ENCODE measurements at places on chromosomes 4 and X.

DNA sequence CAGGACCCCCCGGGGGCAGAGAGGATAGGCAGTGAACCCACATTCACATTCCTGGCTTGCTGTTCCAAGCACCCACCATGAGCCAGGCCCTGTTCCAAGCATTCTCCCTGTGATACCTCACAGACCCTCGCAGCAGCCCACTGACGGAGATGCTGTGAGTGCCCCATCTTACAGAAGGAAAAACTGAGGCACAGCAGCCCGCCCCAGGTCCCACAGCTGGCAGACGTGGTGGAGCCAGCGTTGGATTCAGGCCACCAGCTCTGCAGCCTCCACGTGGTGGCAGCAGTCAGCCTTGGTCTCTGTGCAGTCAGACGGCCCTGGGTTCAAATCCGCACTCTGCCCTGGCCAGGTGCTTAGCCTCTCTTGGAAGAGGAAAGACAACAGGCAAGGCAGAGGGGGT lies 16.8 kb downstream of the MAN2B2 start:
- DNase-seq, result no peak

DNA sequence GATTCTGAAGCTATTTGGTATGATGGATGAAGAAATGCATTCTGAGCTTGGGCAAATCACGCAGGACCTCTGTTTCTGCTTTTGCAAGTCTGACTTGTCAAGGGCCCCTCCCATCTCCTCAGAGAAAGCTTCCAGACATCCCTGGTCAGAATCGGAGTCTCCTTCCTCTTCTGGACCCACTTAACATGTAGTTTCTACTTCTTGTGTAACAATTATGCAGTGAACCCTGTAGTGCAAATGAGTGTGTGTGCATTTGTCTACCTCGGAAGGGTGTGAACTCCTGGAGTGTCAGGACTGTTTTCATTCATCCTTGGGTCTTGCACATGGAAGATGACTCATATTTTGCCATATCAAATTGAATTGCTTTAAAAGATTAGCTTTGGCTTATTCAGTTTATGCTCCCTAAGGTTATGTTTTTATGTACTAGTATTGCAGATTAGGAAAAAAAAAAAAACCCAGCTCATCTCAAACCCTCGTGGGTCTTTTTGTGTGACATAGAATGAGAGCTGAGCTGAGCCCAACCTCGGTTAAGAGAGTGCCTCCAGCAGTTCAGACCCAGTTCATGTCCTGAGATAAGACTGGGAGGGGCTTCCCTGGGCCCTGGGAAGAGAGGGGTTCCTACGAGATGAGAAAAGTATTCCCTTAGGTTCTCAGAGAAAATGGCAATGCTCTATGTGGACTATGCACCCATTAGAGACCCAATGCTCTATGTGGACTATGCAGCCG lies 61.1 kb upstream of the RPL34 start:
- no peak for DNase-seq

- no peak for DNase-seq
These were observed 14.0 kb upstream of the MFAP3L start for GRCh38 chr4:170040031-170040680.

DNA sequence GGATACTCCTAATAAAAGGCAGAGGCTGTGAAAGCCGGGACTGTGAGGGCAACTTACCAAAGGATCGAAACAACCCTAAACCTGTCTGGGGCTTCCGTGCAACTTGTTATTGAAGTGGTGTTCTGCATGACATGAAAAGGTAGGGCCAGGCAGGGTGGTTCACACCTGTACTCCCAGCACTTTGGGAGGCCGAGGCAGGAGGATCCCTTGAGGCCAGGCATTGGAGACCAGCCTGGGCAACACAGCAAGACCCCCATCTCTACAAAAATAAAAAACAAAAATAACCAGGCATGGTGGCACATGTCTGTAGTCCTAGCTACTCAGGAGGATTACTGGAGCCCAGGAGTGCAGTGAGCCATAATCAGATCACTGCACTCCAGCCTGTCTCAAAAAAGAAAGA lies 12.3 kb downstream of the CASP3 start:
- no peak for DNase-seq

- no peak for DNase-seq
These were observed 54.9 kb downstream of the DCTD start for GRCh38 chr4:182862141-182862875.

GRCh38 chr4:114249976-114250375 lies 270.5 kb upstream of the ARSJ start:
- DNase-seq, result no peak

GRCh38 chr4:152243206-152243605 lies 292.7 kb downstream of the FBXW7 start:
- no peak for DNase-seq

GRCh38 chr4:98434816-98435215 lies 173.6 kb downstream of the RAP1GDS1 start:
- DNase-seq, result no peak

DNA sequence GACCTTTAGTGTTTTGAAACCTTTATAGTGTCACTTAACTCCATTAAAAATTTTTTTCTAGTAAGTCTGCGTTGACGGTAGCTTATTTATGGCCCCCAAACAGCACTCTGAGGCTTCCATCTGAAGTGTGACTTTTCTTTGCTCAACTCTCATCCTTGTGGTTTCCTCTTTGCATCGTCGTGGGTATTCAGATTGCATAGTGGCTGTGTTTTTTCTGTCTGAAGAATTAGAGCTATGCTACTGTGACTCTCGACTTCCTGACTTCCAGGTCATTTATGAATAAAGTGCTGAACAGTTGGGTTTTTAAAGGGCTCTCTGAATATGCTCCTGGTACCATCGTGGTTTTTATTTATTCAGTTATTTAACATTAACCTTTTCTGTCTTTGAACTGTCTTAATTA lies 44.9 kb downstream of the JADE1 start:
- DNase-seq, result no peak

- no peak for DNase-seq
These were observed 132.0 kb downstream of the CPZ start for GRCh38 chr4:8724436-8725070.

- no peak for DNase-seq
These were observed 140.9 kb upstream of the HPGD start for GRCh38 chr4:174663216-174663615.

DNA sequence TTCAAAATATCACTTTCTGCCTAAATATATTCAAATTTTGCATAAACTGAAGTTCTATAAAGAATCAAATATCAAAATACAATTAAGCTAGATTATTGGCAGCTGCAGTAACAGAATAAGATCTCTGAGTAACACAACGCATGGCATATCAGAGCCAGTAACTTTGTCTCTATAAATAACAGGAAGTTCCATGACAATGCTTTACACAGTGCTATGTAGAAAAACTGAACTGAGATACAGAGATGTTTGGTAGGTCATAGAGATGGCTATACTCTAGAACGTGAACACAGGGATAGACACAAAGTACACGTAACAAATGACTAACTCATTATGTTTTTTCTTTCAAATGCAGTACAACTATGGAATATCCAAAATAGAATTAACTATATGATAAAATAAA lies 18.2 kb downstream of the UBE2D3 start:
- no peak for DNase-seq

- no peak for DNase-seq
These were observed 714.9 kb downstream of the GRXCR1 start for GRCh38 chr4:43607400-43607799.

DNA sequence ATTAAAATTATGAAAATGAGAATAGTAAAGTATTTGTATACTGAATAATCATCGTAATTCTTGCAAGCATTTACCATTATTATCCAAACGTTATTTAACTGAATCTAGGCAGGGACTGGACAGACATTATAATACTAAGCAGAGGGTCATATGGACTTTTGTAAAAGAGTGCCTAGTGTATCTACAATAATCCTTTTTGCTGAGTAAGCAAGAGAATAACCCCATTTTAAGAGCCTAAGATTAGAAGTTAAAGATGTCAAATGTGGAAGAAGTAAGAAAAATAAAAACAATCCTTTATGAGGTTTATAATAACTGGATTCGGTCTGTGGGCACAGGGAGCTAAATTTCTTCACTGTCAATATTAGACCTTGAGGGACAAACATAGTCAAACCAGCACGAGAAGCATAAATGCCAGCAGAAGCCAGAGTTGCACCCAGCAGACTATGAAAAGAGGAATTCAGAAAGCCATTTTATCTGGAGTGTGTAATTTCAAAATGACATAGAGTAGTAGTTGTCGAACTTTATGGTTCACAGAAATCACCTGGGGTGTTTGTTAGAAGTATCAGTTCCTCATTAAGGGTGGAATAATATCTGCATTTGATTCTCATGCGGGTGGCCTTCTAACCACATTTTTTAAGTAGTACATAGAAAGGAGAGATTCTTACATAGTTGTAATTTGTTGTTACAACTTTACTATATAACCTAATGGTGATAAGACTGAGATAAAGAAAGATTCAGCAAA lies 39.7 kb upstream of the DCLK2 start:
- no peak for DNase-seq

GRCh38 chr4:38562751-38563198 lies 101.2 kb upstream of the KLF3 start:
- DNase-seq, result no peak

DNA sequence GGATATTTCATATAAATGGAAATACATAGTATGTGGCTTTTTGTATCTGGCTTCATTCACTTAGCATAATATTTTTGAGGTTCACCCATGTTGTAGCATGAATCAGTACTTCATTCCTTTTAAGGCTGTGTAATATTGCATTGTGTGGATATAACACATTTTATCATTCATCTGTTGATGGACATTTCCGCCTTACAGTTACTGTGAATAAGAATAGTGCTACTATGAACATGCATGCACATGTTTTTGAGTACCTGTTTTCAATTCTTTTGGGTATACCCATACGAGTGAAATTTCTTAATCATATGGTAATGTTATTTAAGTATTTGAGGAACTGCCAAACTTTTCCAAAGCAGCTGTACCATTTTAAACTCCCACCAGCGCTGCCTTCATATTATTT lies 539.6 kb upstream of the DIPK2B start:
- no peak for DNase-seq

GRCh38 chrX:38403834-38404233 lies 51.4 kb downstream of the OTC start:
- DNase-seq, result no peak

DNA sequence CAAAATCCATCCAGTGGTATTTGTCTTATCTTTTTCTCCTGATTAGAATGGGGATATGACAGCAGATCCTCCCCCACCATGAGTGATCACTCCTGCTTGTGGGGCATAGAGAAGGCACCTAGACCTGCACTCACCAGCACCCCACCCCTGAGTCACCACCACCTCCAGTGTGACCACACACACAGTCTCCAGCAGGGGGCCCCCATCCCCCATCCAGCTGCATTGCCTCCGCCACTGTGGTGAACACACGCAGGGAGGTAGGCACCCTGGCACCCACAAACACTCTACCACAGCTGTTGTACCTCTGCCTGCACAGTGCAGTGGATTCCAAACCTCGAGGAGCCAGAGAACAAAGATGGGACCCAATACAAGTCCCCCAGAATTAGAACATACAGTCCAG lies 9.0 kb upstream of the MAGEA8 start:
- no peak for DNase-seq

- peak; percentile 89 for DNase-seq
These were observed at the start of gene MSX1 for GRCh38 chr4:4859325-4859798. MSX1 (plus strand) TSS chr4:4859665; CDS start chr4:4859900, 235 bp downstream.

DNA sequence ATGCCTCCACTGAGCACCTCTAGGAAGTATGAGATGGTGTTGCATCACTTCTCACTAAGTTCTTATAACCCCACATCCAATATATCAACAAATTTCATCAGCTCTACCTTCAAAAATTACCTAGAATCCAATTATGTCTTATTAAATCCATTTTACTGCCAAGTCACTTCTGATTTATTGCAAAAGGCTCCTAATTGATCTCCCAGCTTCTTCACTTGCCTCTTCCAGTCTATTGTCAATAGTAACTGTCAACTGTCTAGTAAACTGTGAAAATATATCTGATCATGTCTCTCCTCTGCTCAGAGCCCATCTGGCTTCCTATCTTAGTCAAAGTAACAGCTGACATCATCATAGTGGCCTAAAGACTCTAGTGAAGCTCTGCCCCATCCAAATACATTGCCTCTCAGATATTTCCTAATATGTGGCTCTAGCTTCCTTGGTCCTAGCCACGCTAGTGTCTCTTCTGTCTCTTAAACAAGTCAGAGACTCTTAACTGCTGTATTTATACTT lies 414.5 kb upstream of the ATOH1 start:
- DNase-seq, result no peak
